ENCODE measurements at places on chromosomes 7 and 10.

- DNase-seq, result no peak
Measured at GRCh38 chr10:60537697-60538096, 148.0 kb upstream of the ANK3 start.

DNA sequence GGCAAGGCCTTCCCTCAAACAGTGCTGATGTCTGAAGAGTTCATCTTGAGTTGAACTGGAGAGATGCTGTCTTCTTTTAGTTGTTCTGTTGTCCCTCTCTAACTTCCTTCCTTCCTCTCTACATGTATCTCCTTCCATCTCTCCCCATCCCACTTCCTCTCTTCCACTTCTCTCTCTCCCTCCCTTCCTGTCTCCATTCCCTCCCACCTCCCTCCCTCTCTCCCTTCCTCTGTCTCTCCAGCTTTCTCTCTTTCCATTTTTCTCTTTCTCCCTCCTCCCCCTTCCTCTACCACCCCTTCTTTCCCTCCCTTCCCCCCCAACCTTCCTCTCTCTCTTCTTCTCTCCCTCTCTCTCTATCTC lies 40.7 kb upstream of the TNS3 start:
- DNase-seq, result no peak

DNA sequence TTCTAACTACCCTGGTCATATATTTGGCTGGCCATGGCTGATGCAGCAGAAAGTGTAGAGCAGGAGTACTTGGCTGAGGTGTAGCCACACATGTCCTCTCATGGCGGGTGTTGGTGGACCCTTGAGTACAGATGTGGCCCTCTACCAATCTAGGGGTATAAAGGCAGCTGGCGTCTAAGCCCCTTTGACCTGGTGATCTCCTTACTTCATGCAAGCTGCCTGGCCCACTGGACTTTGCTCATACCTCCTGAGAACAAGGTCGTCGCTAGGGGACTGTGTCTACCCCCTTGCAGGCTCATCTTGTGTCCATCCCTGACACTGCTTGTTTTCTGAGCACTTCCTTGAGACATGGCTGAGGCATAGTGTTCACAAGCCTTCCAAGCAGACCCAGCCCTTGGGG lies 287.8 kb downstream of the RPS24 start:
- DNase-seq, result no peak

GRCh38 chr10:80619036-80619435 lies 81.3 kb downstream of the SH2D4B start:
- no peak for DNase-seq

GRCh38 chr10:34049469-34049868 lies 715.0 kb upstream of the NRP1 start:
- DNase-seq, result peak; percentile 25

Data from brain microvascular endothelial cell (primary cell).